ENCODE measurements at places on chromosomes 6 and 20. TPM values are rescaled to one million over a fixed set of nuclear protein-coding genes. Genes with fewer than 3 reads are reported as not detected.

DNA sequence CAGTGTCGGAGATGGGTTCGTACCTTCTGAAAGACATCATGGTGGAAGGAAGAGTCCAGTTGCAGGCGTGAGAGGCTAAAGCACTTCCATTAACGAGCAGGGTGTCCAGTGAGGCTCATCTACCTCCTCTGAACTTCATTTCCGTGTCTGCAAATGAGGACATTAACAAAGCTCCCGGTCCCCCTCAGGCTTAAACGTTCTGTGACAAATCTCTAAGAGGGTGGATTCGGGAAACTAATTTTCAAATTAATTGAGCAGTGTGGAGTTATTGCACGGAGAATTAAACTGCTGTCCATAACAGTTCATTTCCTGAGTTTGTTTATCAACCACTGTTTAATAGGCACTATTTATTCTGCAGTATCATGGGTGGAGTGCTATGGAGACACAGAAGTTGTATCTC lies 68.2 kb downstream of the TRMT6 start:
- peaks cover 3% of the 10 kb centered on the region for H3K4me1 ChIP-seq
- DNase-seq = no peak
- peaks cover 19% of the 10 kb centered on the region for H3K27me3 ChIP-seq
- no peaks in the 10 kb centered on the region for H3K36me3 ChIP-seq
- no peak overlapping the region for H3K4me3 ChIP-seq

GRCh38 chr6:97038437-97038836 lies 113.9 kb downstream of the KLHL32 start:
- H3K36me3 ChIP-seq = no peaks in the 10 kb centered on the region
- no peak overlapping the region for H3K27ac ChIP-seq
- no peaks in the 10 kb centered on the region for H3K27me3 ChIP-seq
- DNase-seq = no peak
- no peaks in the 10 kb centered on the region for H3K4me1 ChIP-seq

DNA sequence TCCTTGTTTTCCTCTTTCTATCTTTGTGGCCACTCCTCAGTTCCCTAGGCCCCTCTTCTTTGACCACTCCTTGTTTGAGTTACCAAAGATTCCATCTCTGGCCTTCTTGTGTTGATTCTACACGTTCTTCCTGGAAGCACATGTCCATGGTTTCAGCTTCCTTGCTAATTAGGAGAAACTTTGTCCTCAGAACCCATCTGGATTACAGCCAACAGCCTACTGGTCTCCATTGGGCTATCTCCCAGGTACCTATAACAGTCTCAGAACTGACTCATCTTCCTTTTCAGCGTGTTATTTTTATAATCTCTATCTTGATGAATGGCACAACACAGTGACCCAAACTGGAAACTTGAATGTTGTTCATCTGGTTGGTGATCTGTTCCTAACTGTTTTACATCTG lies 17.5 kb downstream of the PTPRA start:
- H3K4me1 ChIP-seq = peaks cover 9% of the 10 kb centered on the region
- H3K27ac ChIP-seq = no peak overlapping the region
- no peaks in the 10 kb centered on the region for H3K27me3 ChIP-seq
- no peak overlapping the region for H3K4me3 ChIP-seq
- DNase-seq = peak; percentile 58

Gene ATP6V1G2
- total RNA-seq = 2.2 TPM

DNA sequence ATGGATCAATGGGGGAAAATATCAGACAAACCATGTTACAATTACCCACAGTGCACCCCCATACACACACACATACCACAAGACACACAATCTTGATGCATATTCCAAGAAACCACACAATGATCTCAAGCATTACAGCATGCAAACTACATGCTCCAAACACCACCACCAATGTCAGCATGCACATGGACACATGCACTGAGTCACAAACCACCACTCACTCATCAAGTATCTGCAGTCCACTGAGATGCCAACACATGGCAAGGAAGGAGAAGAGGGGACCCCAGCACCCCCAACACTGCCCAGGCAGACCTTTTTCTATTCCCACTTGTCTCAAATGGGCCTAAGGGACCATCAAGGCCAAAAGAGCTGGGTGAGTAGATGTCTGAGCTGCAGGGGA lies 91.6 kb downstream of the PREX1 start:
- H3K27me3 ChIP-seq = no peaks in the 10 kb centered on the region
- H3K4me1 ChIP-seq = no peaks in the 10 kb centered on the region
- no peak for DNase-seq
- H3K27ac ChIP-seq = no peak overlapping the region
- H3K36me3 ChIP-seq = no peaks in the 10 kb centered on the region

DNA sequence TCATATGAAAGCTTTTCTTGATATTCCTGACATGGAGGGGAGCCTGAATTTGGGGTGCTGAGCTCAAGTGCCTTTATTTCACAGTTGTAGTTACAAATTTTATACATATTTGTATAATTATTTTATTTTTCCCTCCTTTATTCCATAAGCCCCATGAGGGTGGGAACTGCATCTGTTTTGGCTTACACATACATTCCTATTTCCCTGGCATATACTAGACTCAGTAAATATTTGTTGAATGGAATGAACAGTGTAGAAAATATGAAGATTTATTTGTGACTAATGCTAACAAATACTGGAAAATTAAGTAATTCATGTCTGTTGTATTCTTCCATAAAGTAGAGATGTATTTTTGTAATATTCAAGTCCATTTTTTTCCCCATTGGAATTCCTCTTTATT lies 127.1 kb downstream of the MYO6 start:
- no peak overlapping the region for H3K4me3 ChIP-seq
- H3K36me3 ChIP-seq = peaks cover 4% of the 10 kb centered on the region
- no peak overlapping the region for H3K27ac ChIP-seq
- H3K4me1 ChIP-seq = no peaks in the 10 kb centered on the region
- H3K27me3 ChIP-seq = no peaks in the 10 kb centered on the region

DNA sequence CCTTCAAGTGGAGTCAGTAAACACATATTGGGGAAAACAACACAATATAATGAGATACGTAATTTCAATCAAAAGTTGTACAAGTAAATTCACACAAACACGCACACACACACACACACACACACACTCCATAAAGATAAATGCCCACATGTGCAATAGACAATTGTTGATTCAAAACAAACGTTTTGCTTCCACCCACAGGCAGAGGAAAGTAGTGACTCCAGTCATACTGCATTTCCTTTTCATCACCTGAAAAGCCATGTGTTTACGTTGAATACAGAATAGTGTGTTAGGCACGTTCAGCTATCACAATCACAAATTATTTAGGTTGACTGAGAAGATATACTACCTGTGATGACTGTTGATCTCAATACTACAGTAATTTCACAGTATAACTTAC lies 443.8 kb upstream of the MANEA start:
- no peaks in the 10 kb centered on the region for H3K4me1 ChIP-seq
- no peaks in the 10 kb centered on the region for H3K27me3 ChIP-seq
- H3K27ac ChIP-seq = no peak overlapping the region
- H3K4me3 ChIP-seq = no peak overlapping the region
- no peak for DNase-seq
- H3K36me3 ChIP-seq = no peaks in the 10 kb centered on the region

Gene MRPL2
- total RNA-seq = 20.6 TPM

Gene TMEM14C
- 131 TPM for total RNA-seq

DNA sequence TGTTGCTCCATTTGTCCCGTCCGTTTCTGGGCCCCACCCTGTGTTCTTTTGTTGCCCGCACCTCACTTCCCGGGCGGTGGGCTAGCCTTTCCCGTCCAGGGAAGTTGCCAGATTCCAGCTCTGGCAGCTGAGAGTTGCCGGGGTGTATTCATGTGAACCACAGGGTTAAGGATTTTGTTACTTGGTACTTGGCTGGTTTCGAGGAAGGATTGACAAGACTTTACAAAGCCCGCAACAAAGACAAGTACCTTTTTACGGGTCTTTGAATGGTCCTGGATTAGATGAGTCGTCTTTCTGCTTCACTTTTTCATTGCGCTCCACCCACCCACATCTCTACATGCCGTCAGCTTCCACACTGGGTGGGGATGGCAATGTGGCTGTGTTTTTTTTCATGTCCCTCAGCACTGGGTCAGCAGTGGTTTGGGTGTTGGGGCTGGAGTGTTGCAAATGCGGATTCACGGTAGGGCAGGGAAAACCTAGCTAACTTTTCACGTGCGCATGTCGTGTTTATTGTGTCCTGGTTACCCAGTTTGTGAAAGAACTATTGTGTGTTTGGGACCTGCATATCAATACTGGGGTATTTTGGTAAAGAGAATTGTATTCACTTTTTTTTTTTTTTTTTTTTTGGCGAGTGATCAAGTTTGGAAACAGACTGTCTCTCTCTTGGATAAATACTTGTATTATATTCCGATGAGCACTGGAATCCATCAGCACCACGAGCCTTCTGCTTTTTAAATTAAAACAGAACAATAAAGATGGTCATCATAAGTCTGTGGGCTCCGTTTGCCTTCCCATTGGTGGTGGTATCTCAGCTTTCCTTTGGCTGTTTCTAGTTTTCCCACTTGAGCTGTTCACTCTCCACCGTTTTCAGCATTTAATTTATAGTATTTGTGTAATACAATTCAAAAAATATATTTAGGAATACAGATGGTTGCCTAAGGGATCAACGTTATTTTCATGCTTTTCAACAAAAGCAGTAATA lies 1.2 kb downstream of the DUSP22 start:
- peaks cover under 1% of the 10 kb centered on the region for H3K27me3 ChIP-seq
- peak overlapping the region; percentile 73 for H3K4me3 ChIP-seq
- H3K27ac ChIP-seq = no peak overlapping the region
- H3K36me3 ChIP-seq = no peaks in the 10 kb centered on the region
- peaks cover 9% of the 10 kb centered on the region for H3K4me1 ChIP-seq
- peak; percentile 92 for DNase-seq

DNA sequence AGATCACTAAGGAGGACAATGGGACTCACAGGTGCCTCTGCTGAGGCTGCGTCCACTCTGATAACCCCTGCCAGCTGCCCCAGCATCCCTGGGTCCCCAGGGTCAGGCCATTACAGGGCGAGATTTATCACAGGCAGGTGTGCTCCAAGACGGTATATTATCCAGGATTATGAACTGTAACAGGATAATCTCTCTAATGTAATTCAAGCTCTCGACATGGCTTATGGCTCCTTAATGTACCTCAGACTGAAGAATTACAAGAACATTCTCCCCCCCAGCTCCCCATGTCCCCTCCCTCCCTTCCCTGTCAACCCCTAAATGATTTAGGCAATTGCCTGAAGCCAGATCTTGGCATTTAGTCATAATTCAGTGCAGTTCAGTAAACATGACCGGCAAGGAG lies 86.8 kb downstream of the NCR2 start:
- no peak overlapping the region for H3K4me3 ChIP-seq
- H3K4me1 ChIP-seq = no peaks in the 10 kb centered on the region
- H3K36me3 ChIP-seq = no peaks in the 10 kb centered on the region
- DNase-seq = no peak
- no peak overlapping the region for H3K27ac ChIP-seq
- peaks cover 67% of the 10 kb centered on the region for H3K27me3 ChIP-seq

DNA sequence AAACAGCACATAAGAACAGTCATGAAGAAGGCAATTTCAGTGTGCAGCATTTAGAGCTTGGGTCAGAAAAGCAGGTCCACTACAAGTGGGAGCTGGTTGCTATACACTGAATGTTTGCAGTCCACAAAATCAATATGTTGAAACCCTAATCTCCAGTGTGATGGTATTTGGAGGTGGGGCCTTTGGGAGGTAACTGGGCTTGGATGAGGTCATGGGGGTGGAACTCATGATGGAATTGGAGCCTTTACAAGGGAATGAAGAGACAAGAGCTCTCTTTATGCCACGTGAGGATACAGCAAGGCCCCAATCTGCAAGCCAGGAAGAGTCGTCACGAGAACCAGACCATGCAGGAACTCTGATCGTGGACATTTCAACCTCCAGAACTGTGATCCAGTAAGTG lies 216.7 kb upstream of the SLC35B3 start:
- H3K4me3 ChIP-seq = no peak overlapping the region
- no peak overlapping the region for H3K27ac ChIP-seq
- no peaks in the 10 kb centered on the region for H3K27me3 ChIP-seq
- DNase-seq = no peak

GRCh38 chr6:66051812-66052211 lies 344.8 kb upstream of the EYS start:
- H3K27ac ChIP-seq = no peak overlapping the region
- DNase-seq = no peak
- no peaks in the 10 kb centered on the region for H3K4me1 ChIP-seq
- H3K4me3 ChIP-seq = no peak overlapping the region

Gene CPNE5
- total RNA-seq = not detected

DNA sequence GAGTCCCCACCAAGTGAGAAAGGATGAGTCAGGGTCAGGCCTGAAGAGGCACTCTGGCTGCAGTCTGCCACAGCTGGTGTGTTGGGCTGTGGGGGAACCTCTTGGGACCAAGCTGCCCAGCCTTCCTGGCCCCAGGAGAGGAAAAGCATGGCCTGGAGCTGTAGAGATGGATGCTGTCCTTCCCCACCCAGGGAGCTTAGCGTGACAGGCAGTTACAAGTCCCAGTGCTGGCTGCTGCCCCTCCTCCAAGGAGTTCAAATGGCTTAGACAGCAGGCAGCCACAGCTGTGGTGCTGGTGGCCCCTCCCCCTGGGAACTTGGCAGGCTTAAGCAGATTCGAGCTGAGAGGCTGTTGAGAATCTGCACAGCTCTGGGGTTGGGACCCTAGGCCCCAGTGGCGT lies 253.2 kb downstream of the PLCB1 start:
- no peaks in the 10 kb centered on the region for H3K36me3 ChIP-seq
- H3K27ac ChIP-seq = no peak overlapping the region
- no peak for DNase-seq
- no peaks in the 10 kb centered on the region for H3K27me3 ChIP-seq
- no peak overlapping the region for H3K4me3 ChIP-seq
- peaks cover 18% of the 10 kb centered on the region for H3K4me1 ChIP-seq

GRCh38 chr6:152026291-152026690 lies 218.8 kb downstream of the ESR1 start:
- H3K27ac ChIP-seq = no peak overlapping the region
- no peaks in the 10 kb centered on the region for H3K27me3 ChIP-seq
- no peaks in the 10 kb centered on the region for H3K4me1 ChIP-seq
- no peaks in the 10 kb centered on the region for H3K36me3 ChIP-seq
- H3K4me3 ChIP-seq = peak overlapping the region; percentile 17

Gene LZTS3
- total RNA-seq = 3.6 TPM

DNA sequence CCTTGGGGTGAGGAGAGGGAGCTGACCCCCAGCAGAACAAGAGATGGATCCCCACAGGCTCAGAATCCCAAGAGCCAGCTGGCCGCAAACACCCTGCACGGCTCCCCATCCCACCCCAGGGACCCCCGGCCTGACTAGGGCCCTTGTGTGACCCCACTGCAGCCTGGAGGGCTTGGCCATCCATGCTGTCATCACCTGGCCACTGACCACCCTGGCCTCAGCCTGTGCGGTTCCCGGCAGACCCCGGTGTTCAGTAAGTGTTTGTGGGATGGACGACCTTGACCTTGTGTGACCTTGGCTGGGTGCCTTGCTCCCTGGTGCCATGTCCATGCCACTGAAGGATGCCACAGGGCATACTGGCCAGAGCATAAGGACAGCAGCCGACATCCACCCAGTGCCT lies 328.3 kb downstream of the TAF4 start:
- no peak overlapping the region for H3K4me3 ChIP-seq
- no peak overlapping the region for H3K27ac ChIP-seq
- H3K36me3 ChIP-seq = no peaks in the 10 kb centered on the region
- peak; percentile 69 for DNase-seq
- H3K27me3 ChIP-seq = no peaks in the 10 kb centered on the region
